ENCODE measurements at places on chromosomes 3 and 15.

DNA sequence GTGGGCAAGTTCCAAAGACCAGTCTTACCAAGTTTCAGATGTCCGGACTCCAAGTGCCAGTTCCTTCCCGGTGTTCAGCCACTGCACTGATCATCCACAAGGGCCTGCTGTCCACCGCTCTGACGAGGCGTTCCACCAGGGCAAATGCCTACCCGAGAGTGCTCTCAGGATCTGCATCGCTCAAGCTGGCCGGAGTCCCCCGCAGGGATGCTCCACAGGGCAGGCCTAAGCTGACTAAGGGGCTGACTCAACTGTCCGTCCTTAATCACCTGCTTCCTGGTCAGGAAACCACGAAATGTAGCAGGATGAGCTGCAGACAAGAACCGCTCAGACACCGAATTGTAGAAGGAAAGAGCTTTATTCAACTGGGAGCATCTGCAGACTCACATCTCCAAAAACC, 341.6 kb downstream of the KCNH8 start:
- DNase-seq: no peak

DNA sequence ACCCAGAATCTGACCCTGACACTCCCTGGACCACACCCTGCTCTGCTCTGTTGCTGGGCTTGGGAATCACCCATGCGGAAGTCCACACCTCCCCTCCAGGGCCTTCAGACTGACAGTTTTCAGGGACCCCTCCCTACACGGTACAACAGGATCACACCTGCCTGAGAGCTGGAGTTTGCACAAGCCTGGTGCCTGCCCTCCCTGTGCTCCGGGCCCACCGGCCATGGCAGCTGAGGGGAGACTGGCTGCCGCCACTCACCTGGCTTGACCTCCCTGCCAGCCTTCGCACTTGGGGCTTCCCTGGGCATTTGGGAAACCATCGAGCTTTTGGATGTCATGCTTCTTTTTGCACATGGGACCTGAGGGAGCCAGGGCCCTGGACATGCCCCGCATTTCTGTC, 95.9 kb upstream of the ANKRD34C start:
- DNase-seq: no peak

- DNase-seq: no peak
Observed at GRCh38 chr3:186534113-186534669, 10.0 kb downstream of the CRYGS start.

GRCh38 chr3:18417904-18418572, 7.1 kb downstream of the SATB1 start:
- no peak for DNase-seq

- no peak for DNase-seq
Observed at GRCh38 chr15:33710748-33711147, 257.5 kb upstream of the CHRM5 start.

DNA sequence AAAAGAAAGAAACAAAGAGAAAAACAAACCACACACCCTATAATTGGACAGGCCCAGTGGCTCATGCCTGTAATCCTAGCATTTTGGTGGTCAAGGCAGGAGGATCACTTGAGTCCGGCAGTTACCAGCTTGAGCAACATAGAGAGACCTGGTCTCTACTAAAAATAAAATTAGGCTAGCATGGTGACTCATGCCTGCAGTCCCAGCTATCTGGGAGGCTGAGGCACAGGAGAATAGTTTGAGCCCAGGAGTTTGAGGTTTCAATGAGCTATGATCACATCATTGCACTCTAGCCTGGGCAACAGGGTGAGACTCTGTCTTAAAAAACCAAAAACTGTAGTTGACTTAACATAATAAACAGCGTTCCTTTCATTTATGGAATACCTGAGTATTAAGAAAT, 72.3 kb upstream of the ST3GAL6 start:
- DNase-seq: no peak

GRCh38 chr3:150972366-150973071, at the start of gene CLRN1:
CLRN1 (minus strand) TSS chr3:150972727; CDS start chr3:150972708, 19 bp downstream.
- DNase-seq: no peak

GRCh38 chr15:65450556-65450955, 27.8 kb upstream of the IGDCC4 start:
- DNase-seq: no peak

DNA sequence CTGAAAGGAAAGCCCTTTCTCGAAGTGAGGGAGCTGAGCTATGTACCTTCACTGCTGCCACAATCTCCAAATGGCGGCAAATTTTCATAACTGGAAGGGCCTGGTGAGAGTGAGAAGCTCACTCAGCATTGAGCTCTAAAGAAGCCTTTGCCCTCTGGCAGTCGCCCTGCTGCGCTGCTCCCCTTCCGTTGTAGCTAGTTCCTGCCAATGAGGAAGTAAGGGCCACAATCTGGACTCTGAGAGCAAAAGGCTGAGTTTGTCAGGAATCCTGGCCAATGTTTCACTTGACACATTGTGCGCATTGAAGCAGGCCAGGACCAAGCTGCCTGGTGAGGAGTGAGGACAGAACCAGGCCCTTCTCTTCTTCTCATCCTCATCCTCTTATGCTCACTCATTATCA, 579.5 kb downstream of the PDCD6IP start:
- no peak for DNase-seq

GRCh38 chr3:4119119-4119518, 184.1 kb upstream of the SETMAR start:
- no peak for DNase-seq

Measured in thoracic aorta (tissue), 2 donors.